Fibroblast of lung (primary cell): ENCODE measurements at places on chromosomes 3 and 15. TPM values are rescaled to one million over a fixed set of nuclear protein-coding genes. Genes with fewer than 3 reads are reported as not detected.
A peak's percentile ranks its signal among the peaks of the same experiment; 100 is the strongest.

- DNase-seq: no peak
Observed at GRCh38 chr15:70538278-70538677, 225.1 kb downstream of the UACA start.

- DNase-seq: no peak
Observed at GRCh38 chr3:31181661-31182060, 287.2 kb upstream of the GADL1 start.

The USP19 gene
- 23.3 and 25.0 TPM in 2 replicates for polyA plus RNA-seq

DNA sequence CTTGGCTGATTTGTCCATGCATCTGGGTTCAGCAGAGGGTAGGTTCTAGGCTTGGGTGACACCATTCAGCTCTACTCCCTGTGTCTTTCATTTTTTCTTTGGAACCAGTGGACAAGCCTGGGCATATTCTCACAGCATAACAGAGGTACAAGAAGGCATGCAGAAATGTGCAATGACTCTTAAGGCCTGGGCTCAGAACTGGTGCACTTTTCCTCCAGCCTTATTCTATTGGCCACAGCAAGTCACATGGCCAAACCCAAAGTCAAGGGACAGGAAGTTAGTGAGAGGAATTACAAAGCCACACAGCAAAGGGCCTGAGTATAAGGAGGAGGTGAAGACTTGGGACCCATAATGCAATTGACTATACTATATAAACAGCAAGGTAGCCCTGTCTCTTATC lies 200.9 kb upstream of the CTDSPL start:
- DNase-seq: no peak

The NEDD4 gene
- 21.6 and 28.6 TPM in 2 replicates for polyA plus RNA-seq

GRCh38 chr3:17307482-17307881 lies 422.7 kb downstream of the PLCL2 start:
- no peak for DNase-seq

DNA sequence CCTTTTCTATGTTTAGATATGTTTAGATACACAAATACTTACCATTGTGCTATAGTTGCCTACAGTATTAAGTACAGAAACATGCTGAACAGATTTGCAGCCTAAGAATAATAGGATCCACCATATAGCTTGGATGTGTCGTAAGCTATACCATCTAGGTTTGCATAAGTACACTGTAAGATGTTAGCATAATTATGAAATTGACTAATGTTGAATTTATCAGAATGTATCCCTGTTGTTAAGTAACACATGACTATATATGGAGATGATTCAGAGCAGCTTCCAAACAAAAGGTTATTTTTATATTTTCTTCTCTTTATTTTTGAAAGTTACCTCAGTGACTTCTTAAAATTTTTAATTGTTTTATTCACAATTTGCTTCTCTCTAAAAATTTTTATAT lies 2.4 kb downstream of the SLC28A2 start:
- peak; percentile 16 for DNase-seq

DNA sequence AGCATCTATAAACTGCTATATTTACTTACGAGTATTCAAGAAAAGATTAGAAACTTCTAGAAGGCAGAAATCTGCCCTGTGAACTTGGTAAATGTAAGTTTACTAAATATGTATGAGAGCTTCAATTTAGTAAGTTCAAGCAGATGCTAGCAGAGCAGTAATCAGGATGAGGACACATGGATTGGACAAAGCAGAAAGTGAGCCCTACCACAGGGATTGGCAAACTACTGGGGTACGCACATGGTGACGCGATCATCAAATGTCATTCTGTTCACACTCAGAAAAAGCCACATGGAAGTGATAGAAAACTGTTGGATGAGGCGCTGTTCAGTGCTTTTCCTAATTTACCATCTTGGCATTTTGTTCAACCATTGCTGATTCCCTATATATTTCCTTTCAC lies 360.2 kb upstream of the ZNF385D start:
- no peak for DNase-seq

The CACNA1D gene
- polyA plus RNA-seq: 0.33 and 0.37 TPM in 2 replicates

- no peak for DNase-seq
Observed at GRCh38 chr15:58771621-58772250, 634 bp downstream of the MINDY2 start.

DNA sequence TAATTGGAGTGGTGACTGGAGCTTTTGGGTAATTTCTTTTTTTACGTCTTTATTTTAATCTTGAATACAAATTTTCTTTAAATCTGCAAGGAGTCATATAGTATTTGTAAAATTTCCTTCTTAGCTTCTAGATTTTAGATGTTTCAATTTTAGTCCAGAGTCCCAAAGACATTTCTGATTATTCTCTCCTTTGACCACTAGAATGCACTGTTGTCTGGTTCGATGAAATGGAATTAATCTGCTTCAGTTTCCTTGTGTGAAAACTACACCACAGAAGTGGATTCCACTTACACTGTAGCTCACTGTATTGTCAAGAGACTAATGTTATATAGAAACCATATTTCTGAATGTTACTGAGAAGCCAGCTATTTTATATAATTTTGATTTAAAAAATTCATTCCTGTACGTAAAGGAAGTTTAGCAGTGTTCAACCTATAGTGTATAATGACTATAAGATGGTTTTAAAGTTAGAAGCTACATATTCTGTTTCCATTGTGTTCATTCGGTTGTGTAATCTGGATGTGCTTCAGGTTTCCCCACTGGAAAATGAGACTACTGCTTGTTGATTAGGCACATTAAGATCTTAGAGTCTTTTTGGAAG lies 6.1 kb downstream of the GRAMD1C start:
- peak; percentile 51 for DNase-seq

The GNB5 gene
- 27.4 and 44.0 TPM in 2 replicates for polyA plus RNA-seq

The CD200 gene
- 0.22 and 2.5 TPM in 2 replicates for polyA plus RNA-seq

The CNTN4 gene
- 0.69 TPM in 1 of 2 replicates, not detected in the other for polyA plus RNA-seq
